Testis (tissue), 5 donors: ENCODE measurements at places on chromosomes 7 and 10.

- DNase-seq: no peak
Measured at GRCh38 chr7:15648461-15648961, 38.0 kb downstream of the MEOX2 start.

- DNase-seq: no peak
Measured at GRCh38 chr7:44608916-44609648, 2.7 kb downstream of the OGDH start.

- DNase-seq: no peak
Measured at GRCh38 chr7:94971051-94971867, 63.9 kb downstream of the PPP1R9A start.

DNA sequence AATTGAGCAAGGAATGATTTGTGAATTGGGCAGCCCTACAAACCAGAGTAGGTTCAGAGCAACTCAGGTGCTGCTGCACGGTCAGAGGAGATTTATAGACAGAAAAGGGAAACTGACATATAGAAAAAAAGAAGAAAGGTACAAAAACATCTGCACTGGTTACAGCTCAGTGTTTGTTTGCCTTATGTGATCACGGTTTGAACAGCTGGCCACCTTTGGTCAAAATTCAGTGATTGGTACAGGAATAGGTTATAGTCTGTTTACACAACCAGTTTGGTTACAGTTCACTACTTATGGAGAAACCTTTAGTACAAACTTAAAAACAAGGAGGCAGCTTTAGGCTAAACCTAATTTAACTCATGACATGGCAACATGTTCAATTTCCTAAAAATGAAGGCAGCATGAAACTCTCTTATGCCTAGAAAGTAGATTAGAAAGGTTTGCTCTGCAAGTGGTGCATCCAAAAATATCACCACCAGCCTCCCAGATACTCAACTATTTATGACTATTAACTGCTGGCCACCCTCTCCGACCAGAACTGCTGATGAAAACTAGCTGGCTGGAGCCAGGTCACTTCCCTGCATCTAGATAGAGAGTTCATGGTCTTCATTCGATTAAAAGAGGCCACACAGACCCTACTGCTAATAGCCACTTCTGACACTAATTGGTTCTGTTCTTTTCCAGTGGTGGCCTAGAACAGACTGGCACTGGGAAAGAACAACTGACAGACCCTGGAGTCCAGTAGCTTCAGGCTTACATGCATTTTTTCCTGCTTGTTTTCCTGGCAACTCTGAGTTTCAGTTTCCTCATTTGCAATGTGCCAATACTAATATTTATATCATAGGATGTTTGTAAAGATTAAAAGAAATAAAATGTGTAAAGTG lies 548.0 kb downstream of the CCSER2 start:
- no peak for DNase-seq

DNA sequence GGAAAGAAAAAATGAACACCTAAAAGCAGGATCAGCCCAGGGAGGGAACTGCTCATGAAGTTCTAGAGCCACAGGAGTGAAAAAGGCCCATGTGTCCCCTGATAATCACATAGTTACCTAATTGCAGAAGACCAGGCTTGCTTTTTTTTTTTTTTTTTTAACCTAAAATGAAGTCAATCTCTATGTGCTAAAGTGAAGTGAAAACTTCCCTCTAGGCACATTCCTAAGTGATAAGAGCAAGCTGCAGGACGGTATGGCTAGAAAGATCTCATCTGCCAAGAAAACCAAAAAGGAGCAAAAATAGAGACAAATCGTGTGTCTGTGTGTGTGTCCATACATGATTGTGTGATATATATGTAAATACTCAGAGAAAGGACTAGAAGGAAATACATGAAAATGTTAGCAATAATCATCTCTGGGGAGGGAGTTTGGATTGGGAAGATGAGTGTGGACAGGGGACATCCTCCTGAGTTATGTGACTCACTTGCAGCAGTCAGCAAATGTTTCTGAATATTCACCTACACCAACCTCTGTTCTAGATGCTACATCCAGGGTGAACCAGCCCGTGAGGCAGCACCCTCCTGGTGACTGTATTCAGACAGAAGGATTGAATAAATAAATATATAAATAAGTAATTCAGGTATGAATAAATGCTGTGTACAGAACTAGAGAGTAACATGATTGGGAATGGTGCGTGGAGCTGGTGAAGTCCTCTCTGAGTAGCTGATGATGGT lies 76.4 kb downstream of the C10orf90 start:
- no peak for DNase-seq

DNA sequence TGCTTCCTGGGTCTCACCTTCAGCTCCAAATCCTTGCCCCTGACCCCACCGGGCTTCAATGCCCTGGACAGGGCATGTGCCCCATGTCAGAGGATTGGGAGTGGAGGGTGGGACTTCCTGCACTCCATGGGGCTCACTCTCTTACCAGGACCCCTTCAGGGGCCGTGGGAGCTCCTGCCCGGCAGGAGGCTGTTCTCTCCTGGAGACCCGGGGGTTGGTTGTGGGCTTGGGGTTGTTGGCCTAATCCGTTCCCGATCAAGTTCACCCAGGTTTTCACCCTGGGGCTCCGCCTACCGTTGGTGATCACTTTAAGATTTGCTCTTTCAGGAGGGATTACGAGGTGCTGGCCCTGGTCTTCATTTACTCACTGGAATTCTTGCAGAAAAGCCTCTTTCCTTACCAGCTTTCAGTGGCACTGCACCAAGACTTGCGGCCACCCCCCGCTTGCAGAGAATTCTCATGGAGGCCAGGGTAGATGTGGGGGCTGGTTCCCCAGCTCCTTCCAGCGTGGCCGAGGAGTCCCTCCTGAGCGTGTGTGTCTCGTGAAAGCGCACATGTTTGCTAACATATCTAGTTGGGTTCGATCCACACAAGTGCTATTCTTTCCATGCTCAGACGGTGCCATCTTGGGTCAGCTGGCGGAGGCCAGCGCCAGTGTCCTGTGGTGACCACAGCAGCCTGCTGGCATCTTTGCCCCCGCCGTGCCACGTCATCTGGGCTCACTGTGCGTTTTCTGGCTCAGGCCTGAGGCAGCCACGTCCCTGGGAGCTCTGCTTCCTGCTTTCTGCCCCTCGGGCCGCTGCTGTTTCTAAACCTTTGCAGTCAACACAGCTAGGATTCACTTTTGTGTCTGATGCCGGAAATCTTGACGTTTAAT lies 15.6 kb downstream of the PWWP2B start:
- no peak for DNase-seq

DNA sequence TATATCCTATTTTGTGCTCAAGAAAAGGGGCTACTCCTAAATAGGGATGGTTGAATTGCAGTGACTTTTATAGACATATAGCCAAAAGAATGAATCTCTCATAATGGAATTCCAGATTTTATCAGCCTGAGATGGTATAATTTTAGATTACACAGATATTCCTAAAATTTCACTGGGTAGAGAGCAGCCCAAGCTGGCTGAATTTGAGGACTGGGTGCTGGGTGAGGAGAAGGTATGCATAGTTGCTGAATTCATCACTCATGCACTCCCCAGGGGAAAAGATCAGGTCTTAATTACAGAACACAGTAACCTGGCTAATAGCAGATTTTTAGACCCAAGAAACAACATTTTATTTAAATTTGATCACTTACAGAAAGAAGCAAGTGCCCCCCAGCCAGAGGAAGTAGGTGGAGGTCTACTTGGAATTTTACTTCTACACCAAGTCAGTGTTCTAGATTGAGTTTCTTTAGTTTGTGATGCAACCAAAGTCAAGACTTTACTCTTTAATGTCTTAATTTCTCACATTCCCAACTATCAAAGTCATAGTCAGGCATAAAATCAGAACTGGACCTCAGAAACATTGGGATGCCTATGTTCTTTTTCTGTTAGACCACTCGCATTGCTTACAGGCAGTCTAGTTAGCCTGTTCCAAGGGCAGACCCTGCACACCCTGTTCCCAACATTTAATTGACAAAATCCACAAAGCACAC lies 337.4 kb upstream of the PODXL start:
- no peak for DNase-seq

GRCh38 chr7:51290702-51291540 lies 25.7 kb downstream of the COBL start:
- DNase-seq: no peak

- no peak for DNase-seq
Measured at GRCh38 chr7:20310301-20310700, 20.4 kb upstream of the ITGB8 start.

GRCh38 chr10:15083674-15084501 lies 4.7 kb downstream of the ACBD7 start:
- DNase-seq: no peak

DNA sequence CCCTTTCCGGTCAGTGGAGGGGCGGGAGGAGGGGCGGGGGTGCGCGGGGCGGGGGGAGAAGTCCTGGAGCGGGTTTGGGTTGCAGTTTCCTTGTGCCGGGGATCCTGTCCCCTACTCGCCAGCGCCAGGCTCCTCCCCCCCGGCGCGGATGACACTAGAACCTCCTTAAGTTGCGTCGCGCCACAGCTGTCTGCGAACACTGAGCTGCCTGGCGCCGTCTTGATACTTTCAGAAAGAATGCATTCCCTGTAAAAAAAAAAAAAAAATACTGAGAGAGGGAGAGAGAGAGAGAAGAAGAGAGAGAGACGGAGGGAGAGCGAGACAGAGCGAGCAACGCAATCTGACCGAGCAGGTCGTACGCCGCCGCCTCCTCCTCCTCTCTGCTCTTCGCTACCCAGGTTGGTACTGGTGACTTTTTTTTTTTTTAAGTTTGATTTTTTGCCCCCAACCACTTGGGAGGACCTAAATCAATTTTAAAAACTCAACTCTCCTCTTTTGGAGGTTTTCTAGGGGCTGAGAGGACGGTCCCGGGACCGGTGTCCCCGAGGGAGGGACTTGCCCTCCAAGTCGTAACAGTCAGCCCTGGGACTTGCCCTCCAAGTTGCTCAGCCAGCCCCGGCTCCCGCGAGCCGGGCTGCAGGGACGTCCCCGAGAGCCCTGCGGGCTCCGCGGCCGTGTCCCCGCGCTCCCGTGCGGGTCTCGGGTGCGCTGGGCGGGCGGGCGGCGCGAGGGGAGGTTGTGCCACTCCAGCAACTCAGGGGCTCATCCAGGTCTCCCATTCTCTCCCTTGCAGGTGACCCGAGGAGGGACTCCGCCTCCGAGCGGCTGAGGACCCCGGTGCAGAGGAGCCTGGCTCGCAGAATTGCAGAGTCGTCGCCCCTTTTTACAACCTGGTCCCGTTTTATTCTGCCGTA lies at the start of gene GATA3:
TSS of gene GATA3 (plus strand) at position 195 of the 914 bp plus-strand sequence. CDS start 968 bp downstream, outside the sequence.
- DNase-seq: peak; percentile 56

- DNase-seq: peak; percentile 56
Measured at GRCh38 chr10:91077549-91078071, 142.9 kb upstream of the PCGF5 start.

DNA sequence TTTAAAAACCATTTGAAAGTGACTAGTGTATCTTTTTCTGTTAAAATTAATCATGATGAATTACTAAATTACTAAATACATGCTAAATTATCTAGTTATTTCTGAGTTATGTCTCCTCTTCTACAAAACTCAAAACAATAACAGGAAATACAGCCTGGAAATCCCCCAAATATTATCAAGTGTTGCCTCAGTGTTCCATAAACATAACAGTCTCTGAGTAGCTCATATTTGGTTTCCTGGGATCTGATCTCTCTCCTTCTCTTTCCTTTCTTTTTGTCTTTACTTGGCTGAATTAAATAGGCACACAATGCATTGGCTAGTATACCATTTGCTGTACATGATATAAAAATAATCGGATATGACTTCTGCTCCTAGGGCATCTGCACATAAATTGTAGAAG lies 277.6 kb upstream of the IGFBP3 start:
- DNase-seq: no peak

DNA sequence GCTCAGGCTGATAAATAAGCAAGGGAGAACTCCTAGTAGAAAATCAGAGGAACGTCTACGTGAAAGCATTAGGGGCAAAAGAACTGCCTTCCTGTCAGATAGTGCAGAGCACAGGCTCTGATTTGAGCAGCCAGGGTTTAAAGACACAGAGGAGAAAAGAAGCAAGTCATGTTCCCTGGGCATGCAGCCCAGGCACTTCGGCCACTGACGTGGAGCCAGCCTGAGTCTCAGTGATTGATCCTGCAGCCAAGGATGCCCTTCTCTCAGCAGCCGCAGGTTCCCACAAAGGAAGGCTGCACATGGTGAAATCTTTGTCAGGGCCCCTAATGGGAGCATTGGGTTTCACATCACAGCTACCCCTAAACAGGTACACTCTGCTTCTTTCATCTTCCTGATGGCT lies 161.7 kb upstream of the HPS1 start:
- DNase-seq: no peak

GRCh38 chr10:132397036-132397541 lies at the start of gene PWWP2B:
PWWP2B (plus strand) TSS chr10:132397200; CDS start chr10:132397227, 27 bp downstream.
- no peak for DNase-seq

GRCh38 chr7:20466543-20467021 lies 135.9 kb downstream of the ITGB8 start:
- DNase-seq: no peak

- no peak for DNase-seq
Measured at GRCh38 chr7:100875356-100875751, 451 bp downstream of the SRRT start.

GRCh38 chr10:130036296-130037065 lies 72.4 kb upstream of the EBF3 start:
- no peak for DNase-seq

GRCh38 chr10:132634947-132635271 lies 97.3 kb downstream of the INPP5A start:
- no peak for DNase-seq

DNA sequence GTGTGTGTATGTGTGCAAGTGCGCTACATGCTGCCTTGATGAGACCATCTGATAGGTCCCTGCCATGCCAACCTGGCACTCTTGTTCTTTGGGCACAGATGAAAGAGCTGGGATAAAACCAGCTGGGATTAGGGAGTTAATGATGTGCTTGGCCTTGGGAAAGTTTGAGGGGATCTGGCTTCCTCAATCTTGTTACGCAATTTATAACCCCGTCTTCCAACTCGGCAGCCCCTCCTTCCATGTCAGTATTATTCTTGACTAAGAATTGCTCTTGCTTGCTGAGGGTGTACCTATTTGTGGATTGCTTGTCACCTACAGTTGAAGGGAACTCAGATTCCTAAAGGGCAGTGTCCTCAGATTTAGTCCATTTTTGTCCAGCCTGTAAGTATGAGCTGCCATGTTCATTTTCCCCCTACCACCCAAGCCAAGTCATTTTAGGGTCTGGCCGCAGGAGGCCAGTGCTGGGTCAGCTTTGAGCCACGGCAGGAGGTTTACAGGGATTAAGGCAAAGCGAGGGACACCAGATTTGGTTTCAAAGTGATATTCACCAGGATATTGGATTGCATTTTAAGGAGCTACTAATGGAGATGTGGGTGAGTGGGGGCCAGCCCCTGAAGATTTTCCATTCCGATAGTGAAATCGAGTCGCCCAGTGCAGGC lies 34.1 kb upstream of the KCNMA1 start:
- no peak for DNase-seq
